Breast epithelium (tissue), 4 donors: ENCODE measurements at places on chromosomes 7 and 10. TPM values are rescaled to one million over a fixed set of nuclear protein-coding genes. Genes with fewer than 3 reads are reported as not detected.
A peak's percentile ranks its signal among the peaks of the same experiment; 100 is the strongest.

DNA sequence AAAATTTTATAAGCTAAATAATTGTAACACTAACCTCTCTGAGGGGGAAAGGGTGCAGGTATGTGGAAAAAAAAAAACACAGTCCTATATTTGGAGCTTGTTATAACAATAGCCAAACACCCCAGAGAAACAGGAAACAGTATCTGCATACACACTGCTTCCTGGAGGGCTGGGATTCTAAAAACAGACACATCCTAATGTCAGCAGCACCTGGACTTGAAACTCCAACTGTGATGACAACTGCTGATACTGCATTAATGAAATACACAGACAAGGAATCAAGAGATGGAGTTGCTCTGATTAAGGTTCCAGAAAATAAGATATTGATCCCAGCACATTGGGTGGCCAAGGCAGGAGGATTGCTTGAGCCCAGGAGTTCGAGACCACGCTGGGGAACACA lies 9.3 kb downstream of the DAGLB start:
- no peaks in the 10 kb centered on the region for H3K4me1 ChIP-seq
- peaks cover 2% of the 10 kb centered on the region for H3K36me3 ChIP-seq
- H3K27ac ChIP-seq = no peak overlapping the region
- H3K27me3 ChIP-seq = no peaks in the 10 kb centered on the region
- no peak overlapping the region for H3K4me3 ChIP-seq

DNA sequence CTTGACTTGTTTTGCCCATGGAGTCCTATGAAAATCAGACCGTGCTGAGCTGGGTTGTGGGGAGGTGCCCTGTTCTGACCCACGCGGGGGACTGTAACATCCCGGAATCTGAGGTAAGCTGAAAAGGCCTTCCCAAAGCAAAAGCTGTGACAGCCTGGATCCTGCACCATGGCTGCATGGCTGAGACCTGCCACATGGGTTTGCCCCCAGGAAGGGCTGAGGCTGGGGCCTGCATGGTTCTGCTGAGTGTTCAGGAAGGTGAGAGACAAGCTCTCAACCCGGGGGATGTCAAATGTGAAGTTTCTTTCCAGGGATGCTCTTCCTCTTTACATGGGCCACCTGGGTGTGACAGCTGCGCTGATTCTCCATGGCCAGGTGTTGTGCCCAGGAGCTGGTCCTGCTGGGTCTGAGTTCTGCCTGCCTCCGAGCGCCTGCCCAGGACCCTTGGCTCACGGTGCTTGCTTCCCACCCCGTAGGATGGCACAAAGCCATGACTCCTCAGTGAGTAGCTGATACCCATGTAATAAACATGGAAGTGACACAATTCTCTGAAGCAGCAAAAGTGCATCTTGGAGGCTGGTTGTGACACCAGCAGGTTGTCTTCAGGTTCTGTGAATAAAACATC lies 58.3 kb downstream of the VIPR2 start:
- no peaks in the 10 kb centered on the region for H3K36me3 ChIP-seq
- no peaks in the 10 kb centered on the region for H3K27me3 ChIP-seq
- no peak overlapping the region for H3K4me3 ChIP-seq
- no peak overlapping the region for H3K27ac ChIP-seq
- no peak for DNase-seq
- H3K4me1 ChIP-seq = no peaks in the 10 kb centered on the region

GRCh38 chr10:6283655-6284054 lies 80.9 kb downstream of the PFKFB3 start:
- no peak for DNase-seq
- H3K27me3 ChIP-seq = no peaks in the 10 kb centered on the region
- no peak overlapping the region for H3K4me3 ChIP-seq
- H3K27ac ChIP-seq = no peak overlapping the region
- no peaks in the 10 kb centered on the region for H3K36me3 ChIP-seq

DNA sequence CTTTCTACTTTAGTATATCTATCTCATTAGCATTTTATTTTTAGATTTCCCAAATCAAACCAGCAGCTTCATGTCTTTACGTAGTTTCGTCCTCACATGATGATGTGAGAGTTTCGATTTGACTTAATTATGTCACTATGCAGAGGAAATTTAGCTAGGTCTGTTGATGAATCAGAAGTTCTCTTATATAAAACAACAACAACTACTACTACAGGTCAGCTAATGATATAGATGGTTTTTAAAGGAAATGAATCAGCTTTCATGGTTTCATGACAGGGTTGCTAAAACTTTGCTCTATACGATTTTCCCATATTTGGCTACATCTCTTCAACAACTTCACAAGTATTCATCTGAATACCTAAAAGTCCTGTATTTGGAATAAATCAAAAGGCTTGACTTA lies 28.6 kb downstream of the JAZF1 start:
- no peak overlapping the region for H3K4me3 ChIP-seq
- no peaks in the 10 kb centered on the region for H3K27me3 ChIP-seq
- DNase-seq = no peak
- peaks cover 3% of the 10 kb centered on the region for H3K4me1 ChIP-seq
- no peaks in the 10 kb centered on the region for H3K36me3 ChIP-seq

DNA sequence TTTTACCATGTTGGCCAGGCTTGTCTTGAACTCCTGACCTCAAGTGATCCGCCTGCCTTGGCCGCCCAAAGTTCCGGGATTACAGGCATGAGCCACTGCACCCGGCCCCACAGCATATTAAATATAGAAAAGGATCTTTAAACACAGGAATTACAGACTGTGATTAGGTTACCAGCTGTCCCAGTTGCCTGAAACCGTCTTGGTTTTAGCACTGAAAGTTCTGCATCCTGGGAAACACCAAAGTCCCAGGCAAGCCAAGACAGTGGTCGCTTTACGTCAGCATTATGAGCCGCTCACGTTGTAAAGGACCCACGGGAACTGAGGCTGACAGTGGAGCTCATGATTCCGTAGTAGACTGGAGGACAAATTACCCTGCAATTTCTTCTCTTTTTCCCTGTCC lies 69.0 kb upstream of the FAM180A start:
- H3K27me3 ChIP-seq = no peaks in the 10 kb centered on the region
- no peak for DNase-seq
- H3K4me1 ChIP-seq = no peaks in the 10 kb centered on the region
- H3K4me3 ChIP-seq = no peak overlapping the region

DNA sequence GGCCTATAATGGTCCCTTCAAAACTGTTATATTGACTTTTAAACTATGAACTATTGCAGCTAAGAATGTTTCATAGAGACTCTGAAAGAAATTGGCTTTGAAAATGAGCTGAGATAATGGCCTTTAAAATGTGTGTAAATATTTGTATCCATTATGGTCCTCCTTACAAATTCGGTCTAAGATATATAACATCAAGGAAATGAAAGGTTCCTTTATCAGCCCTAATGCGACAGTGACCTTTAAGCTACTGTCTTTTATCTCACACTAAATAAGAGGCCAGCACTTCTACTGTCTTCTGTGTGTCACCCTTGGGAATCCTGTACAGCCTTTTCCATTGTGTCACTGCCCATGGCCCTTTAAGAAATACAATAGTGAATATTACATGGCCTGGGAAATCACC lies 19.5 kb downstream of the COL28A1 start:
- no peaks in the 10 kb centered on the region for H3K36me3 ChIP-seq
- no peaks in the 10 kb centered on the region for H3K27me3 ChIP-seq
- no peak overlapping the region for H3K4me3 ChIP-seq
- no peak for DNase-seq
- H3K4me1 ChIP-seq = no peaks in the 10 kb centered on the region
- H3K27ac ChIP-seq = no peak overlapping the region

DNA sequence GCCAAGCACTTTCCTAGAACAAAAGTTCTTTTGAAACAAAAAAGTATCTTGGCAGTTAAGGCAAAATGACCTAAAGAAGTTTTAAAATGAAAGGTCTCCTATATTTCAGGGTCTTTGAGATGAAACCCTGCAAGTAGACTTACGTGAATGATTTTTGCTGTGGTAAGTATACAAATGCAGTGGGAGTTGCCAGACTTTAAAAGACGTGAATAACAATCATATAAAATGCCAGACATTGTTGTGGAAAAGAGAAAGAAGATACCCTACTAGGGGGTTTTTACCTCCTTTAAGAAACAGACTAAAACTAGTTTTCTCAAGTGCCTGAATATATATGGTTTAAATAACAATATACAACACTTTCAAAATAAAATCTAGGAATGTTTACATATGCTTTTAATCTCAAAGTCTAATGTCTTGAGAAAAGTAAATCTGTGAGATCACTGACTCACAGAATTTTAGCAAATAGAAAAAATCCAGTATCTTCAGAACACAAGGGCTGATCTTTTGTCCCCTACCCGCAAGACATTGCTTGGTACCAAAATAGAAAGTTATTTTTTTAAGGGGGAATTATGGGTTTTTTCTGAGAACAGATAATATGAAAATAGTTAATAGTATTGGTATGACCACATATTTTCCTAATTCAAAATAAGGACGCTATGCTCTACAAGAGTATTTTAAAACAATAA lies 29.5 kb downstream of the LRRC17 start:
- no peaks in the 10 kb centered on the region for H3K36me3 ChIP-seq
- DNase-seq = no peak
- H3K27ac ChIP-seq = peak overlapping the region; percentile 50

GRCh38 chr7:146956321-146956720 lies 839.7 kb downstream of the CNTNAP2 start:
- no peak for DNase-seq
- no peak overlapping the region for H3K4me3 ChIP-seq
- no peaks in the 10 kb centered on the region for H3K27me3 ChIP-seq
- no peaks in the 10 kb centered on the region for H3K36me3 ChIP-seq
- H3K4me1 ChIP-seq = no peaks in the 10 kb centered on the region
- H3K27ac ChIP-seq = no peak overlapping the region

DNA sequence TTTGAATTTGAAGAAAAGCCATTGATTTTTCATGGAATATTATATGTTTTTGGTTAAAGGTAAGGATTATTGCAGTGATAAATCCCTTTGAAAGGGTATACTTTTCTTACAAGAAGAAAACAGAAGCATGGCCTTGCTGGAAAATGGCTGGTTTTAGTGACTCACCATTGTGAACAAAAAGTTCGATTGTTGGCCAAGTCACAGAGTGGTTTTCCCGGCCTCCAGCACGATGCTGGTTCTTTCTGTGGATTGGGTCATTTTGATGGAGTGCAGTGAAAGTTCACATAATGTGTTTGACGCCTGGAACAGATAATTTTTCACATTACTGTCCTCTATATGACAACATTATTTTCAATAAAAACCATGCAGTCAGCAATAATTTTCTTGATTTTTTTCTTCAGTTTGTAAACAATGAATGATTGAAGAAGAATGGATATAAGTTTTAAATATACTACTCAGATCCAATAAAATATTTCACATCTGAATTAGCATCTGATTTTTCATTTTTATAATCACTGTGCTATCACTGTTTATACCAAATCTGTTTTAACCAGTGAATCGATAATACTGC lies 60.9 kb downstream of the RBM20 start:
- no peaks in the 10 kb centered on the region for H3K4me1 ChIP-seq
- H3K27me3 ChIP-seq = no peaks in the 10 kb centered on the region
- H3K36me3 ChIP-seq = no peaks in the 10 kb centered on the region
- no peak overlapping the region for H3K27ac ChIP-seq
- no peak for DNase-seq

- no peaks in the 10 kb centered on the region for H3K27me3 ChIP-seq
- DNase-seq = no peak
- no peak overlapping the region for H3K4me3 ChIP-seq
- H3K27ac ChIP-seq = no peak overlapping the region
- H3K4me1 ChIP-seq = peaks cover 6% of the 10 kb centered on the region
- no peaks in the 10 kb centered on the region for H3K36me3 ChIP-seq
Measured at GRCh38 chr7:139918480-139918879, 89.4 kb downstream of the TBXAS1 start.

DNA sequence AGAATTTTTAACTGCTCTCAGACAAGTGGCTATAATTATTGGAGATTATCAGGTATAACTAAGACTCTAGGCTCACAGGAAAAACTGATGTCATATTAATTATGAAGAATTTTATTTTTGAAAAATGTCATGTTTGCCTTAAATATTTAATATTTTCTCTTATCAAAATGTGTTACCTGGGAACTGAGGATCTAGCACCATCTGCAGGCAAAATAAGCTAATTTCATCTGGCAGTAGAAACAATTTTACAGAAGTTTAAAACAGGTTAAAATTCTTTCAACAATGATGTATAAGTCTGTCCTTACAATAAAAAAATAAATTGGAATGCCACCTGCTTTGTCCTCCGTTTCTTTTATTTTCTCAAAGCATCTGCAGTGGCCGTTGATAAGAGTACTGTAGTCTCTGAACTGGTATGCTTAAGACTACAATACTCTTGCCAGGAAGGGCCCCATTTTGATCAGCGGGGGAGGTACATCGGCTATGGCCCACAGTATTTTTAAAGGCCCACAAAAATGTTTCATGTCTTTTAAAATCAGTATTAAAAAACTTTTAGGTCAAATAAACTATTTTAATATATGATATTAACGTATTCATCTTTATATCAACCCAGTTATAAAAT lies 81.3 kb downstream of the VWDE start:
- no peak for DNase-seq
- H3K4me3 ChIP-seq = no peak overlapping the region
- no peak overlapping the region for H3K27ac ChIP-seq
- no peaks in the 10 kb centered on the region for H3K36me3 ChIP-seq
- H3K27me3 ChIP-seq = no peaks in the 10 kb centered on the region

DNA sequence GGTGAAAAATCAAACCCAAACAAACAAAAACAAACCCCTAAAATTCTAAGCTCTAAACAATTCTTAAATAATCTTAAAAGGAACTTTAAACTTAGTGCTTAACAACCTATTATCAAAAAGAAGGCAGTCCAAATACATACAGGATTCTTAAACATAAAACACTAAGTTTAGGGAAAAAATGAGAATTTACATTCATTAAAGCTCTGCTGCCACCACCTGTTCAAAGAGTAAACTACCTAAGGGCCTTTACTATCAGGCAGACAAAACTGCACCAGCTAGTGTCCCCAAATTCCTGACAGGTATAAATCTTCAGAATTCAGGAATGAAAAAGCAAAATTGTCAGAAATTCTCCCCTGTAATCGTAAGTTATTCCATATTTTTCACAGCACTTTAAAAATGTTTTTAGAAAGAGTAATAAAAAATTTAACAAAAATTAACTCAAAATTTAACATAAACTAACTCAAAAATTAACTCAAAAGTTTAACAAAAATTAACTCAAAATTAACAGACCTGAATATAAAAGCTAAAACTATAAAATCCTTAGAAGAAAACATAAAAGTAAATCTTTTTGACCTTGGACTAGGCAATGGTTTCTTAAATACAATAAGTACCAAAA lies 55.1 kb downstream of the PDZD8 start:
- DNase-seq = no peak
- no peaks in the 10 kb centered on the region for H3K27me3 ChIP-seq
- H3K4me1 ChIP-seq = no peaks in the 10 kb centered on the region
- no peak overlapping the region for H3K27ac ChIP-seq
- H3K4me3 ChIP-seq = no peak overlapping the region

- H3K4me1 ChIP-seq = no peaks in the 10 kb centered on the region
- DNase-seq = no peak
- no peak overlapping the region for H3K27ac ChIP-seq
- H3K4me3 ChIP-seq = no peak overlapping the region
- H3K27me3 ChIP-seq = no peaks in the 10 kb centered on the region
- no peaks in the 10 kb centered on the region for H3K36me3 ChIP-seq
Measured at GRCh38 chr7:140537750-140538482, 58.6 kb upstream of the MKRN1 start.

Gene ZNF736
- 28.5 TPM for total RNA-seq

Gene NYAP1
- total RNA-seq = 0.59 TPM

Gene PTPRZ1
- 32.1 TPM for total RNA-seq

Gene PNLIPRP2
- total RNA-seq = not detected

Gene PVRIG
- 0.32 TPM for total RNA-seq
